A549 treated with AZD2906 at 1 μM for 4 hours (cell line): ENCODE measurements at places on chromosomes 6 and 20. TPM values are rescaled to one million over a fixed set of nuclear protein-coding genes. Genes with fewer than 3 reads are reported as not detected.

MTCH1 gene
- 116 to 134 TPM (median 132 TPM) in 5 replicates for total RNA-seq

DOK5 gene
- not detected in 5 replicates for total RNA-seq

ZSCAN31 gene
- total RNA-seq = 1.5 to 2.2 TPM (median 1.8 TPM) in 5 replicates

TRPC4AP gene
- total RNA-seq = 57.7 to 64.2 TPM (median 61.5 TPM) in 5 replicates

KHDC1 gene
- 2.8 to 3.9 TPM (median 3.3 TPM) in 5 replicates for total RNA-seq

TRAM2 gene
- 31.7 to 38.6 TPM (median 36.5 TPM) in 5 replicates for total RNA-seq

CASP8AP2 gene
- total RNA-seq = 4.3 to 7.7 TPM (median 5.7 TPM) in 5 replicates

CCR6 gene
- 0.08 TPM in 1 of 5 replicates, not detected in the others for total RNA-seq

FAM110A gene
- total RNA-seq = 6.3 to 11.7 TPM (median 11.0 TPM) in 5 replicates

MYH7B gene
- 0.05 to 0.20 TPM (median 0.09 TPM) in 5 replicates for total RNA-seq

RHAG gene
- total RNA-seq = 0.05 to 0.06 TPM in 2 of 5 replicates, not detected in the others

APOBEC2 gene
- not detected in 5 replicates for total RNA-seq

ULBP3 gene
- 3.7 to 4.6 TPM (median 4.2 TPM) in 5 replicates for total RNA-seq

FOXC1 gene
- total RNA-seq = 4.8 to 6.9 TPM (median 6.4 TPM) in 5 replicates

UTRN gene
- total RNA-seq = 5.2 to 13.9 TPM (median 8.1 TPM) in 5 replicates

WFDC2 gene
- total RNA-seq = 0.15 to 0.32 TPM in 2 of 5 replicates, not detected in the others

SFTA2 gene
- 0.19 to 0.38 TPM (median 0.24 TPM) in 3 of 5 replicates, not detected in the others for total RNA-seq

DCDC2 gene
- total RNA-seq = 1.9 to 3.8 TPM (median 2.1 TPM) in 5 replicates

RNF39 gene
- 0.03 to 0.06 TPM (median 0.05 TPM) in 4 of 5 replicates, not detected in the other for total RNA-seq

ZNF831 gene
- not detected in 5 replicates for total RNA-seq

CPXM1 gene
- total RNA-seq = 0.03 TPM in 1 of 5 replicates, not detected in the others

C6orf58 gene
- total RNA-seq = 0.07 to 0.18 TPM (median 0.13 TPM) in 5 replicates

ECT2L gene
- total RNA-seq = not detected in 5 replicates

RING1 gene
- 19.1 to 24.8 TPM (median 23.7 TPM) in 5 replicates for total RNA-seq

TGM3 gene
- 0.05 to 0.07 TPM (median 0.07 TPM) in 3 of 5 replicates, not detected in the others for total RNA-seq

BPIFA1 gene
- total RNA-seq = not detected in 5 replicates

RBM24 gene
- total RNA-seq = 4.7 to 6.0 TPM (median 5.3 TPM) in 5 replicates

DEFB132 gene
- total RNA-seq = not detected in 5 replicates

PSORS1C2 gene
- 0.08 TPM in 1 of 5 replicates, not detected in the others for total RNA-seq

PACSIN1 gene
- total RNA-seq = 0.03 to 0.34 TPM (median 0.07 TPM) in 5 replicates

TMEM244 gene
- total RNA-seq = not detected in 5 replicates

RNF144B gene
- total RNA-seq = 0.11 to 0.58 TPM (median 0.41 TPM) in 5 replicates

SCRT2 gene
- 0.02 TPM in 1 of 5 replicates, not detected in the others for total RNA-seq

GDAP1L1 gene
- 0.09 TPM in 1 of 5 replicates, not detected in the others for total RNA-seq

ARFGEF3 gene
- total RNA-seq = 0.45 to 0.59 TPM (median 0.53 TPM) in 5 replicates

MOG gene
- total RNA-seq = not detected in 5 replicates

STX11 gene
- 2.1 to 2.7 TPM (median 2.2 TPM) in 5 replicates for total RNA-seq

LAMA4 gene
- total RNA-seq = 0.71 to 1.3 TPM (median 1.1 TPM) in 5 replicates

CDSN gene
- 0.03 to 0.06 TPM (median 0.05 TPM) in 4 of 5 replicates, not detected in the other for total RNA-seq

MUC22 gene
- 0.01 to 0.03 TPM (median 0.02 TPM) in 5 replicates for total RNA-seq

GMPR gene
- total RNA-seq = 3.9 to 6.8 TPM (median 5.6 TPM) in 5 replicates

LINC00237 gene
- total RNA-seq = not detected in 5 replicates

BMP2 gene
- 0.24 to 0.31 TPM (median 0.25 TPM) in 5 replicates for total RNA-seq

CLPSL2 gene
- total RNA-seq = 0.53 to 2.0 TPM (median 1.00 TPM) in 5 replicates

MYT1 gene
- 0.11 to 0.75 TPM (median 0.22 TPM) in 5 replicates for total RNA-seq

TP53TG5 gene
- not detected in 5 replicates for total RNA-seq

MCCD1 gene
- not detected in 5 replicates for total RNA-seq

ARMH2 gene
- total RNA-seq = not detected in 5 replicates

SNAI1 gene
- 8.2 to 12.9 TPM (median 11.8 TPM) in 5 replicates for total RNA-seq

SEMG1 gene
- not detected in 5 replicates for total RNA-seq

POLR3F gene
- 14.0 to 25.0 TPM (median 14.3 TPM) in 5 replicates for total RNA-seq

ZBP1 gene
- total RNA-seq = 0.02 to 0.03 TPM in 2 of 5 replicates, not detected in the others

CDH4 gene
- total RNA-seq = 6.0 to 9.0 TPM (median 7.9 TPM) in 5 replicates

GJE1 gene
- total RNA-seq = not detected in 5 replicates

PLA2G7 gene
- total RNA-seq = 0.03 to 0.07 TPM in 2 of 5 replicates, not detected in the others

FRK gene
- 0.95 to 1.4 TPM (median 1.1 TPM) in 5 replicates for total RNA-seq

CTAGE9 gene
- total RNA-seq = not detected in 5 replicates

BCAS1 gene
- total RNA-seq = 0.37 to 0.66 TPM (median 0.49 TPM) in 5 replicates

TBXT gene
- total RNA-seq = not detected in 5 replicates
